DMS79 treated with DMSO at 0.1 percent for 48 hours (cell line): ENCODE measurements at places on chromosomes 11 and 22.

- no peak for DNase-seq
Observed at GRCh38 chr11:69221086-69221485, 65.4 kb downstream of the SMIM38 start.

DNA sequence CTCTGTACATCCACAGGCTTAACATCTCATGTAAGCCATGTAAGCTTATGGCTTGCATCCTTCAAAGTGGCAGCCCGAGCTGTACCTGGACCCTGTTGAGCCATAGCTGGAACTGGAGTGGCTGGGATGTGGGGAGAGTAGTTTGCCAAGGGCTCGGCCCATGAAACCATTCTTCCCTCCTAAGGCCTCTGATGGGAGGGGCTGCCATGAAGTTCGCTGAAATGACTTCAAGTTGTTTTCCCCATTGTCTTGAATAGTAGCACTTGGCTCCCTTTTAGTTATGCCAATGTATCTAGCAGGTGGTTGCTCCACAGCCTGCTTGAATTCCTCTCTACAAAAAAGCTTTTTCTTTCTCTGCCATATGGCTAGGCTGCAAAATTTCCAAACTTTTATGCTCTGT, 5.2 kb upstream of the CHORDC1 start:
- DNase-seq, result no peak

DNA sequence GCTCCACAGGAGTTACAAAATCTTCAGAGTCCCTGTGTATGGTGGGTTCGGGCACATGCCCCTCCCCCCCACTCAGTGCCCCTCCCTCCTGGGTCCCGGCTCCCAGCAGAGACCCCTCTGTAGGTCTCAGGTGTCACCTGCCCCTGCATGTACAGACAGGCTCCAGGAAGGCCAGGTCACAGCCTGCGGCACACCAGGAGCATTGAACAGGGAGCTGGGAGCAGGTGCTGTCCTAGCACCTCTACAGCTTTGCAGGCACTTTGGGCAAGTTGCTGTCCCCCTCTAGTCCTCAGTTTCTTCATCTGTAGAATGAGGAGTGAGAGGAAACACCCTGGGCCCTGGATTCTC, 80.1 kb upstream of the RTL6 start:
- DNase-seq, result no peak

- DNase-seq, result no peak
Observed at GRCh38 chr22:38467904-38468442, at the start of gene KDELR3. Gene KDELR3 (plus strand): TSS chr22:38468096. CDS start chr22:38468234, 138 bp downstream.

DNA sequence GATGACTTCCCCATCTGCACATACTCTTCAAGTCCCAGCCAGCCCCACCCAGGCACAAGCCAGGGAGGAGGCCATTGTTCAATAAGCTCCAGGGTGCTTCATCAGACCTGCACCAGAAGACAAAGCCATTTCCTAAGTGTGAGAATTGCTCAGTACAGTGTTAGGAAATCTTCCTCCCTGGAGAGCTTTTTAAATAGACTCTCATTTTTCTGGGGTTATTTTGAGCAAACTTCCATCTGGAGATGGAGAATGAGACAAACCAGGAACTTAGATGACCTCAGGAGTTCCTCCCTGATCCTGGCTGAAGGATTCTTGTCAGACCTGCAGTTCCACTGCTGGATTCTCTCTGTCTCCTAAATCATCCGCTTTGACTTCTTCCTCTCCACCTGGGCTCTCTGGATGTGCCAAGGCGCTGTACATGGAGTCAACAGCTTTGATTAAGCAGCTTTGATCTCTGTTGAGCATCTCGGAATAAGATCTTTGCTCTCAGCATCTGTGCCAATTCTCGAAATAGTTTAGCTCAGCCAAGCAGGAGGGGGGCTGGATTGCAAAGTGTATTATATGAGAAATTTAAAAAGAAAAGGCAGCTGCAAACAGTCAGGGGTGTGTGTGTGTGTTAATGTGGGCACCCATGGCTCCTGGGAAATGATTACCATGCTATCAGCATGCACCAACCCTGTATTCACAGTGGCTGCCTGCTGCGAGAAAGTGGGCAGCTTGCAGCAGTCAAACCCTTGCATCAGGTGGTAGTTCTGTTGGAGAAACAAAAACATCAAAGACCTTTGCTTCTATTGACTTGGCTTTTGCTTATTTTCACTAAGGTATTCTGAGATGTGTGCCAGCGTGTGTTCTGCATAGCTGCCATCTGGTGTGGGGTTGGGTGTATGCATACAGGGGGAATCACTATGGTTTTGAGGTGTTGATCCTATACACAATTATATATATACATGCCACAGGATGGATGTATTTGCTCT, 70.2 kb upstream of the NAV2 start:
- DNase-seq, result no peak

DNA sequence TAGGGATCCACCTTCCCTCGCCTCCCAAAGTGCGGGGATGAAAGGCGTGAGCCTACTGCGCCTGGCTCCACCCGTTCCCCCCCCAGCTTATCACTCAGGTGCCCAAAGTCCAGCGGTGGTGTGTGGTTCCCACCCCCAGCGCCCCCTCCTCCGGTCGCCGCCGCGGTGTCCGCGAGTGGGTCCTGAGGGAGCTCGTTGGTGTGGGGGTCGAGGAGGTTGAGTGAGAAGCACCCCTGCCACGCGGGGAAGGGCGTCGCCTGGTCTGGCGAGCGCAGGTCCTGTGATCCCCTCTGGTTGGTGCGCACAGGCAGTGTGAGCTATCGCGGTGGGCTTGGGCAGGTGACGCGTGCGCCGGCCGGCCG, 3900.6 kb upstream of the OR11H1 start:
- DNase-seq, result no peak

GRCh38 chr11:133576351-133576750, 44.0 kb upstream of the OPCML start:
- no peak for DNase-seq
